Activated CD4-positive, alpha-beta T cell treated with anti-CD3 and anti-CD28 coated beads for 48 hours (primary cell): ENCODE measurements at places on chromosomes 13 and 19.

DNA sequence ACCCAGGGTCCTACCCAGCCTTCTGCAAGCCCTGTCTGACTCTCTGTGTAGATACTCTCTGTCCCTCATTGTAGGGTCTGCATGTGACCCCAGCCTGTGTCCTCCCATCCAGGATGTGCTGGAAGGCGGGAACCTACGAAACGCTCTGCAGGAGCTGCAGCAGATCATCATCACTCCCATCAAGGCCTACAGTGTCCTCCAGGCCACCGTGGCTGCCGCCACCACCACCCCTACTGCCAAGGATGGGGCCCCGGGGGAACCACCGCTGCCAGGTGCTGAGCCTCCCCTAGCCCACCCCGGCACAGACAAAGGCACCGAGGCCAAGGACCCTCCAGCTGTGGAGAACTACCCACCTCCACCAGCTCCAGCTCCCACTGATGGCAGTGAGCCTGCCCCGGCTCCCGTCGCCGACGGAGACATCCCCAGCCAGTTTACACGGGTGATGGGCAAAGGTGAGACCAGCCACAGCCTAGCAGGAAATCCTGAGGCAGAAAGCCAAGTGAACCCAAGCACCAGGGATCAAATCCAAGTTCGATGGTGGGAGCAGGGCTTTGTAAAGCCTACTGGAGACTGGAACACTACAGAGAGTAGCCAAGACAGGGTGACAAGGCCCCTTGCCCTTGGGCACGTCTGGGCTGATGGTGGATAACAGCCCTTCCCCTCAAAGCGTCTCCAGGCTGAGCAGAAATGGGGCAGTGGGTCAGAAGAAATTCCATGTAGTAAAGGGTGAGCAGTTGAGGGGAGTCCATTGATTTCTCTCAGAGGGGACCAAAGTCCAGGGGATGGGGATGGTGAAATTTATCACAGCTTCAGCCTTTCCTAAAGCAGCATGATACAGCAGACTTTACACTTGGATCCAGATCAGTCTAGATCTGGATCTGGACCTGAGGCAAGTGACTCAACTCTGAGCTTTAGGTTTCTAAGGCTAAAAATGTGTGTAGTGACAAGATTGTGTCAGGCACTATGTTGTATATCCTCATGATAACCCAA, 13.2 kb downstream of the PAF1 start:
- no peak for DNase-seq

DNA sequence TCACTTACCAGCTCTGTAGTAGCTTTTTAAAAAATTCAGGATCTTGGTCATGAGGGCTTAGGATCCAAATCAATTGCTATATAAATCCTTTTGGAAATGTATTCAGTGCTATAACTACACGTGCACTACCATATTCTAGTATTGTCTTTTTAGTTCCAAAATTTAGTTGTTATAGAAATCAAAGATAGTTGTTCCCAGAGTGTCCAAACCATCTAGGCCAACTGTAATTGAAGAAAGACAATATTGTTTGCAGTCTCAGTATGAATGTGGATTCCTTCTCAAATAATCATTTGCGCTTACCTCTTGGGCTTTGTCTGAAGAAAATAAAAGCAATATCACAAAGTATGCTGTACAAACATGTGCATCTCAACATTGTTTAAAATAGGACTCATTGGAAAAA, 184.1 kb upstream of the EDNRB start:
- no peak for DNase-seq

DNA sequence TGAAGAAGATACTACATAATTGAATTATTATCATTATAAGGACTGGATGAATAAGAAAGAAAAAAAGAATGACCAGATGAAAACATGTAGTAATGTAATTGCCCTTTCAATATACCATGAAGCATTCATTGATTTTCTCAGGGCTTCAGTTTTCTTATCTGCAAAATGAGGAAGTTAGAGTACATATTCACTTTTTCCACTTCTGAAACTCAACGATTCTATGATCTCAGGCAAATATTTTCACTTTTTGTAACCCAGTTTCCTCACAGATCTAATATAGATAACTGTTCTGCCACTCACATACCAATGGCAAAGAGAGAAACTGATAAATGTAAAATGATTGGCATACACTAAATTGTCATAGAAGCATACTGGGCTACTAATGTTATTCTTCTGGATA, 856.6 kb upstream of the KLHL1 start:
- DNase-seq: no peak

- no peak for DNase-seq
Observed at GRCh38 chr13:33119022-33119781, 103.0 kb downstream of the KL start.

DNA sequence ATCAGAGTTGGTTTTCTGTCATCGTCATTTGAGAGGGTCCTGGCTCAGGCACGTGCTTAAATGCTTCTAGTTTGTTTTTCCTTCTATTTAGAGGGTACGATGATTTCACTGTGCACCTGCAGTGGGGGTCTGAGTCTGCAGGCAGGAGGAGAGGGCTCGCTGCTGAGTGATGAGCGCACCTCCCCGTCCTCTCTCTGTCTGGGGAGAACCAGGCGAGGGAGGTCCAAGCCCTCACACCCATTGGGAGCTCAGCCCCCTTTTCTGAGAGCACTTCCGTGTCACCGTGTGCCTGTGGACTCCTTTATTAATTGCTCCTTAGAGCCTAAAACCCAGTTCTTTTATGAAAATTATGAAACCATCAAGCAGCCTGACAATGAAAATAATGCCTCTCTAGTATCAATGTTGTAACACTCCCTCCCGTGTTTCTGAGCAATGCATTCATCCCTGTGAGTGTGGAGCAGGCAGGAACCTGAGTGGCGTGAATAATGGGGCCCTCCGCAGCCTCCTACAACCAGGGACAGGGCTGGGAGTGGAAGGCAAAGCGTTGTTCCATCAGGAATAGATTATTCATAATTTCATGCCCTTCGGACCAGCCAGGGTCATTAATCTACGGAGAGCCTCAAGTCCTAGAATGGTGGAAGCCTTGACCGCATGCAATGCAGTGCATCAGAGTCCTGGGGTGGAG, 191.6 kb downstream of the UQCRFS1 start:
- DNase-seq: no peak

- DNase-seq: no peak
Observed at GRCh38 chr13:60837806-60838205, 440.8 kb downstream of the TDRD3 start.

DNA sequence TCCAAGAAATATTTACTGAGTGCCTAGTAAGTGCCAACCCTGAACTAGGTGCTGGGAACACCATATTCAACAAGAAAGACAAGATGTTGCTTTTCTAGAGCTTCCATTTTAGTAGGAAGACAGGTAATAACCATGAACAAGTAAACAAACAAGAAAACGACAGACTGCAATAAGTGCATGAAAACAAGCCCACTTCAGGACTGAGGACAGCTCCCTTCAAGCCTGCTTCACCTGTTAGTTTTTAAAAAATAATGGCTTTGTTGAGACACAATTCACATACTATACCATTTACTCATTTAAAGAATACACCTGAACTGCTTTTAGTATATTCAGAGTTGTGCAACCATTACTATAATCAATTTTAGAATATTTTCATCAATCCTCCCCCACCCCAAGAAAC, 30.4 kb downstream of the CYP4F22 start:
- no peak for DNase-seq

- no peak for DNase-seq
Observed at GRCh38 chr13:80348314-80348713, 7.4 kb upstream of the SPRY2 start.

DNA sequence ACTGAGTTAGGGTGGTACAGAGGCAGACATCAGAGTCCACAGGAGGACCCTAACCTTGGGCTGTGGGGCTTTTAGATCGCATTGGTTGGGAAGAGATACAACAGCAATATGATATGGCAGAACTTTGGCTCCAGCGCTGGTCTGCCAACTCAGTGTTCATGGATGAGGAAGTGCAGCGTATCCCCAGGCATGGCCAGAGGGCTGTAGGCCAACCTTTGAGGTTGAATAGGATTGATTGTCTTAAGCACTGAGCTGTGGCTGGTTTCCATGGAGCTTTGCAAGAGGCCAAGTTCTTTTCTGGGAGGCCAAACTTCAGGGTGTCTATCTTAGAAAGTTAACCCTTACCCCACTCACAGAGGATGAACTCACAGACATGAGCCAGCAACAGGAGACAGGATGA, 144.1 kb upstream of the TMTC4 start:
- DNase-seq: no peak

- DNase-seq: no peak
Observed at GRCh38 chr19:51695088-51695487, 2.0 kb downstream of the SPACA6 start.

DNA sequence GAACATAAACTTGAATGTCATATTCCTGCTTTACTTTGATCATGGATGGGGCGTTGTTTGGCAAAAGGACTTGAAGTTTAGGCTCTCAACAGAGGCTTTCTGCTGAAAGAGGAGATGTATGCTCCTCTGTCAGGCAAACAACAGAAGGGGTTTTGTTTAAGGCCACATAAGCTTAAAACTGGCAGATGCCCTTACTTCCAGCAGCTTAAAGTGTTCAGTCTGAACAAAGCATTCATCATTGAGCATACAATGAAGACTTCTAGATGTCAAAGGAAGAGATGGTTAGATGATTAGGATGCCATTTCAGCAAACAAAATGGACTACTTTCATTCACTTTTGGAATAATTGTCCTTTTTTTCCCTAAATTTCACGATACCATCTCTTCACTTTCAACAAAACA, 484.5 kb downstream of the SLITRK6 start:
- no peak for DNase-seq

GRCh38 chr13:108621462-108621861, 7.9 kb upstream of the MYO16 start:
- no peak for DNase-seq

- DNase-seq: no peak
Observed at GRCh38 chr13:93388701-93389100, 162.1 kb downstream of the GPC6 start.

DNA sequence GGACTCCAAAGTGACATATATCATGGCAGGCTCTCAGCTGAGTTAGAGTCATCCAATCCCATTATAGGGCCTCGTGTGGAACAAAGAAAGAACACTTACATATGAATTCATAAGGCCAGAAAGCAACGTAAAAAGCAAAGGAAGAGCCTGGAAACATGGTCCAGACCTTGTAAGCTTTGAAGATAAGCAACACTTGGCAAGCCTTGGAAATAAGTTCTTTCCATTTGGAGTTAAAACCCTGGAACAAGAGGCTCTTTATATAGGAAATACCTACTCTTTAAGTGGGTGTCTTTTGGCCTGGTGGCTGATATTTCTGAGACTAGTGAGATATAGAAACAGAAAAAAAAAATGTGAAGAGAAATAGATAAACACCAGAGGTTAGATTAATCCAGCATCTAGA, 49.4 kb downstream of the ZAR1L start:
- no peak for DNase-seq

DNA sequence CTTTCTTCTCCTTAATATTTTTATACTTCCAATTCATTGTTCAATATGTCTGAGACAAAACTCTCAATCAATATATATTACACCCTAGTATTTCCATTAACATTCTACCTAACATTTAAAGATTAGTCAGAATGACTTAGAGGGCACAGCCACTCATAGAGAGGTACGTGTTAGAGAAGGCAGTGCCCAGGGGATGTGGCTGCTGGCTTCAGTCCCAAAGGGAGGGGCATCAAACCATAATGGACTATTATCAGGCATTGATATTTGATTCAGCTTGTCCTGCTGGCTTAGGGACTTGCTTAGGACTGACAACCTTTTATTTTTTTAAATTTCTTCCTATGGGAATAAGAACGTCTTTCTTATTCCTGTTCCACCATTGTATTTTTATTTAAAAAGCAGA, 1392.0 kb upstream of the ATXN8OS start:
- no peak for DNase-seq

DNA sequence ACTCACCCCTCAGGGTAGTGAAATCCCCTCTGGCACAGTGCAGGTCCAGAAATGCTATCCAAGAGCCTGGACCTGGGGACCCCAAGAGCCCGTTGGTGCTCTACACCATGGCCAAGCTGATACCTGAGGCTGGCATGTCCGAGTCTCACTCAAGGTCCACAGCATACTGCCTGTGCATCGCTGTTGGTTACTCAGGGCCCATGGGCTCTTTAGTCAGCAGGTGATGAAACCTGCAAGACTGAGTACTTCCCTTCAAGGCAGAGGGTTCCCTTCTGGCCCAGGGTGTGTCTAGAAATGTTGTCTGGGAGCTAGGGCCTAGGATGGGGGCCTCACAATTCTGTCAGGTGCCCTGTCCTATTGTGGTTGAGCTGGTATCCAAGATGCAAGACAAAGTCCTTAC, 19.6 kb upstream of the KBTBD7 start:
- DNase-seq: no peak

DNA sequence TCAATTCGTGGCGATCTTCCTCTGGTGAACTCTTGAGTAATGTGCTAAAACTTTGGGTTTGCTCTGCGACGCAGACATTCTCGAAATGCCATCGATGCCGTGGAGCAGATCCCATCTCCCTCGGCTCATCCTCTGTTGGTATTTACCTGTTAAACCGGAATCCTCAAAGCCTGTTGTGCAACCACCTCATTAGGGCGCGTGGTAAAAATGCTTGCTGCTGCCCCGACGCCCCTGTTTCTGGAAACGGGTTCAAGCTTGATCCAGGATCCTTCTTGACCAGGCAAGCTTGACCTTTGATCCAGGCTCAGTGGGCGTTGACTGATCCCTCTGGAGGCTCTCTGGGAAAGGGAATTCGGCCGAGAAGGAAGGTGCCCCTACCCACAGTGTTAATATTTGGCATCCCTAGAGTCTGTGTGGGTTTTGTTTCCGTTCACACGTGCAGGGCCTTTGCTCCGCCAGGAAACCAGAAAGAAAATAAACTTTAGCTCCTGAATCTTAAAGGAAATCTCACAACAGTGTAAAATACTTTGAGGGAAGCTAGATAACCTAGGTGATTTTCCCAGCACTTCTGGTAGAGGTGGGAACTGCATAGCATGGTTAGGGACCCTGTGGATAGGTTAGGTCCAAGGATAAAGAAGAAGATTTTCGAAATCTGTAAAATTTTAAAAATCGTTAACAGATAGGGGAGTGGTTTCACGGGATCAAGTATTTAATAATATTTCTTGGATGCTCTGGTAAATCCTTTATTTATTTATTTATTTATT, 1.1 kb downstream of the LSM14A start:
- peak; percentile 34 for DNase-seq

DNA sequence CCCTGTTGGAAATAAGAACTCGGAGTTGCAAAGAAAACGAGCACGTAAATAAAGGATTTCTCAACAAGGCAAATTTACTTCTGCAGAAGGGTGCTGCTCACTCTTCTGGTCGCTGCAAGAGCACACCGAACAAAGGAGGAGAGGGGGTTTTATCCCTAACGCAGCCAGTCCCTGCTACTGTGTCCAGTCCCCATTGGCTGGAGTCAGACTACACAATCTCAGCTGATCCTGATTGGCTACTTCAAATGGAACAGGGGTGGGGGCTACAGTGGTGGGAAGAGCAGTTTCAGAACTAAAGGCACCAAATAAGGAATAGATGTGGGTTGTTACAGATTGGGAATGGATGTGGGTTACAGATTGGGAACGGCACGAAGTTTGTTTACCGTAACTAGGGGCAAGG, 63.9 kb upstream of the MCF2L start:
- DNase-seq: no peak

GRCh38 chr19:5828661-5829566, 10.6 kb downstream of the FUT6 start:
- DNase-seq: peak; percentile 53

- DNase-seq: no peak
Observed at GRCh38 chr19:33998739-33999345, 173.5 kb upstream of the LSM14A start.
